NCI-H2081 treated with DMSO at 0.1 percent for 48 hours (cell line): ENCODE measurements at places on chromosomes 4 and X.

- DNase-seq = no peak
Measured at GRCh38 chrX:47232803-47233332, at the start of gene USP11. Gene USP11, plus strand, starts transcription at chrX:47233009. Its CDS starts 35 bp downstream, at chrX:47233044.

DNA sequence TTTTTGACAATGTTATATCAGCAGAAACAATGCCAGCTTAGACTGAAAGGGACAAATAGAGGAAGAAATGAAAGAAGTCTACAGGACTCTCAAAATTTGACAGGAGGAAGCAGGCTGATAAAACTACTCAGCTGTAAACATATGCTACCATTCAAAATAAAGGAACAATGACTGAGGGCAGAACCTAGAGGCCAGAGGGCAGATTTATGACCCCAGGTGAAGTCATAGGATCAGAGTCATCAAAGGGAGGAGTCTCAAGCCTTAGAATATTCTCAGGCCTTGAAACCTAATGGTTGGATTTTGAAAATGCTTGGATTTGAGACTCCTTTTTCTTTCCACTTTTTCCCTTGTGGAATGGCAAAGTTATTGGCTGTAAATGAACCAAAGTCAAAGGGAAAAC, 17.0 kb upstream of the SYTL5 start:
- no peak for DNase-seq

DNA sequence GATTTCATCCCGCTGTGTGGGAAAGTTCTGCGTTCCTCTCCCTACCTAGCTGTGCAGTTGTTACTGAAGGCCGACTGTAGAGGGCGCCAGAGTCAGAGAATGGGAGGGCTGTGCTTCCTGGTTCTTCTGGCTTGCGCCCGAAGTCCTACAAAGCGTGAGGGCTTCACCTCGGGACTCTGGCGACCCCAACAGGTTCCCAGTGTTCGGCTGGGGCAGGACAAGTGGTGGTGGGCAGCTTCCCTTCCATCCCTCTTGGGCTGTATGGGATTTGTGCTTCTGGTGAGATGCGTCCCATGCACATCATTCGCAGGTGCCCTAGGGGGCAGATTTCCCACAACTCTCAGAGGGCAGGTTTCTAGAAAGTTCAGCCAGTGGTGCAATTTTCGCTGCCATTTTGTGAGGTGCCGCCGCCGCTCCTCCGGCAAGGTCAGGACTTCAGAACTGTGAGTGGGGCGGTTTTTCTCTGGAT, 27.3 kb downstream of the CT45A1 start:
- DNase-seq = no peak

DNA sequence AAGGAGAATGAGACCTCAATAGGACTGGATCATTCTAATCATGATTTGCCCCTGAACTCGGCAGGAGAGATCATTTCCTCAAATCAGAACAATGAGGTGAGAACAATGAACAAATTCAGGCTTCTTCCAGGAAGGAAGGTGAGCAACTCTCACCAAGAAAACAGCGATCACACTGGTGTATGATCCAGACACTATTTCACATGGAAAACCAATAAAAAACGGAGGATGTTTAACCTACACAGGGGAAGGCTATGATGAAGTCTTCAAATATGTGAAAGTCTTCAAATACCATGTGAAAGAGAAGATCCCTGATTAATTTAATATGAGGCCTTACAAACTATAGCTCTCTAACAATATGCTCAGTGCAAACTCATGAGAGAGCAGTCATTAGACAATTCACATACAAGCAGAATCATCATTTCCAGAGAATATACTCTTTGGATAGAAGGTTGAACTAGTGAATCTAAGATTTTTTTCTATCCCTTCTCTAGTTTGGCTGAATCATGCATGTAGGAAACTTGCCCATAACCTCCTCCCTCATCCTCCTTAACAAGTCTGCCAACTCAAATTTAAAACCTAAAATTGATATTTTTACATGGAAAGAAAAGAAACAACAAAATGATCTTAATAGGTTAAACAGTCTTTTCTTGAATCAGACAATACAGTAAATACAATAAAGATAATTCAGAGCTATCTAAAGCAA, 122.5 kb downstream of the ADAMTS3 start:
- no peak for DNase-seq
